Activated CD8-positive, alpha-beta memory T cell treated with anti-CD3 and anti-CD28 coated beads for 1 hour (primary cell): ENCODE measurements at places on chromosomes 6 and 20.

DNA sequence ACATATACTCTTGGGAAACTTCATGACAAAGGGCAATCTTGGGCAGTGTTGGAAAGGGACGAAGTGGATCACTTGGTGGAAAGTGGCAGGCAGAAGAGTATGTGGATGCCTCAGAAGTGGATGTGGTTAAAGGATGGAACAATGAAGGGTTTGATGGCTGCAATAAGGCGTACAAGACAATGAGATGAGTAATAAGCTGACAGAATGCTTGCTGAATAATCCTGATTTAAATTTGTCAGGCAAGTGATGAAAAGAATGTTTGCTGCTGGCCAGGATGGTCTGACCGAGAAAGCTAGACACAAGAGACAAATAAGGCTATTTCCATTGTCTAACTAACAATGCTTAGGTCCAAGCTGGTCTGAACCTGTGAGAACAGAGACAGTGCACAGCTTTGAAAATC is 61.6 kb upstream of the CEP85L start:
- DNase-seq, result no peak

- DNase-seq, result no peak
Measured at GRCh38 chr6:105080279-105080678, 99.5 kb downstream of the POPDC3 start.

GRCh38 chr20:17698384-17698783 is 1.4 kb upstream of the BANF2 start:
- no peak for DNase-seq

- DNase-seq, result no peak
Measured at GRCh38 chr20:8542110-8542486, 410.0 kb downstream of the PLCB1 start.

GRCh38 chr6:65450451-65450850 is 256.6 kb downstream of the EYS start:
- no peak for DNase-seq

GRCh38 chr20:53586640-53587039 is 7.0 kb downstream of the ZNF217 start:
- DNase-seq, result no peak
